ENCODE measurements at places on chromosomes 16 and 17.
A peak's percentile ranks its signal among the peaks of the same experiment; 100 is the strongest.

DNA sequence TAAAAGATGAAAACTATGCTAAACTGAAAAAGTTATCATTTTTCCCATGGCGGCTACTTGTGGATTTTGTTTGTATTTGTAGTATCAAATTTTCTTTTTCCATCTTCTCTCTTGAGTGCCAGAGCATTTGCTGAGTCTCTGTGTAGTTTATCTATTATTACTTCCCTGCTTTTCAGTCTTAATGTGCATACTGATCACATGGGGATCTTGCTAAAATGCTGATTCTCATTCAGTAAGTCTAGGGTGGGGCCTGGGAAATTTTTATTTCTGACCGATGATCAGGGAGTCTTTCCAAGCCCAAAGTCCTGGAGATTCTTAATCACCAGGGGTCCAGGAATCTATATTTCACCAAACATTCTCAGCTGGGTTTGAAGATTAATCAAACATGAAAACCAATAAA is 189.0 kb upstream of the GOT2 start:
- no peak for DNase-seq

DNA sequence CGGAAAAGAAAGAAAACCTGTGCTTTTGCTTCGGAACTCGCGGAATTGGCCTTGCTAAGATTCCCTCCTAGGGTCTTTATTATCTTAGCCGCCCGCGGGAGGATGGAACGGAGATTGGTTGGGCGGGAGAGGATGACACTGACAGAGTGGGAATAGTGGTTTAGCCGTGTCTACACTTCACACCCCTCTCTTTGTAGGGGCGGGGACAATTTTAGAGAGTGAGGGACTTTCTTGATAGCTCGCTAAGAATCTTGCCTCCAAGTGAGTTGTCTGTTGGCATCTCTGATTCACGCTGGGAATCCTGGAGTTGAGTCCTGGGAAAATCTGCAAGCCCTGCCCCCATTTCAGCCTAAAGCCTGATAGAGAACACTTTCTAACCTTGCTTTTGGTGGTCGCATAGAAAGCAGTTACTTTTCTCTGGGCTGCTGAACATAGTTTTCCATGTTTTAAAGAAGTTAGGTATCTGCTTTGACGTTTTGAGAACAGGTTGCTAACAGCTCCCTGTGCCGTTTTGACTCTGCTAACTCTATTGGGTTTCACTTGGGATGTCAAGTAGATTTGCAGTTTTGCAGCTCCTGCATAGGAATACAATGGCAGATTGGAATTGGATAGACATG is 697 bp downstream of the NOL11 start:
- peak; percentile 3 for DNase-seq

- DNase-seq = no peak
Measured at GRCh38 chr16:17561056-17561455, 90.3 kb upstream of the XYLT1 start.

DNA sequence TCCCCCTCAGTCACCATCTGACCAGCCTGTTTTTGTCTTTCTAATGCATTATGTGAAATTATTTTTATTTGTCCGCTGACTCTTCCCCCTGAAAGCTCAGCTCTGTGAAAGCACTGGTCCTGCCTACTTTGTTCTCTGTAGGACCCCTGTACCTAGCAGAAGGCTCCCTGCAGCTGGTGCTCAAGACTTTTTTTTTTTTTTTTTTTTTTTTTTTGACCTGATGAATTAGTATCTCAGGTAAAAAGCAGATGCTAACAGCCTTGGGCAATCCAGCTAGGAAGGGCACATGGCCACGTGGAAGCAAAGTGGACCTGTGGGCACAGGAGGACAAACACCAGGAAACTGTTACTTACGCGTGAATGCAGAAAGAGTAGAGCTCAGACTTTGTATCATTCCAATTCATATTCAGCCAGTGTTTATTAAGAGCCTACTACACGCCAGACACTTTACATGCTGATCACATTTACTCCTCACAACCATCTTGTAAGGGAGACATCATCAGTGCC is 629 bp upstream of the UNC119 start:
- no peak for DNase-seq
